ENCODE measurements at places on chromosomes 2 and 18.

DNA sequence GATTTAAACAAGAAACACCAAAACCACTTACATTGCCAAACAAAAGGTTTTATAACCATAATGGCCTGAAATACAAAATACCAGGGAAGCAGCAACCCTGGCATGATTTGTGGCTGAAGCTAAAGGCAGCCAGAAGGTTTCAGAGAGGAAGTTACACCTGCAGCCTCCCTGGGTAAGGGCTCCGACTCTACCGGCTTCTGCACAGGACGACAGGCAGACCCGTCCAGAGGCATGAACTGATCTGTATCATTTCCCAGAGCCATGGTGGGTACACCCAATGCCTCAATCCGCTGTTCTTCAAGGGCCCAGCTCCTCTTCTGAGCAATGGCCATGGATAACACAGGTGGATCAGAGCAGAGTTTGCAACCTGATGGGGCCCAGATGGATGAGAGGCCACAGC is 71.6 kb downstream of the PXDN start:
- DNase-seq: no peak

DNA sequence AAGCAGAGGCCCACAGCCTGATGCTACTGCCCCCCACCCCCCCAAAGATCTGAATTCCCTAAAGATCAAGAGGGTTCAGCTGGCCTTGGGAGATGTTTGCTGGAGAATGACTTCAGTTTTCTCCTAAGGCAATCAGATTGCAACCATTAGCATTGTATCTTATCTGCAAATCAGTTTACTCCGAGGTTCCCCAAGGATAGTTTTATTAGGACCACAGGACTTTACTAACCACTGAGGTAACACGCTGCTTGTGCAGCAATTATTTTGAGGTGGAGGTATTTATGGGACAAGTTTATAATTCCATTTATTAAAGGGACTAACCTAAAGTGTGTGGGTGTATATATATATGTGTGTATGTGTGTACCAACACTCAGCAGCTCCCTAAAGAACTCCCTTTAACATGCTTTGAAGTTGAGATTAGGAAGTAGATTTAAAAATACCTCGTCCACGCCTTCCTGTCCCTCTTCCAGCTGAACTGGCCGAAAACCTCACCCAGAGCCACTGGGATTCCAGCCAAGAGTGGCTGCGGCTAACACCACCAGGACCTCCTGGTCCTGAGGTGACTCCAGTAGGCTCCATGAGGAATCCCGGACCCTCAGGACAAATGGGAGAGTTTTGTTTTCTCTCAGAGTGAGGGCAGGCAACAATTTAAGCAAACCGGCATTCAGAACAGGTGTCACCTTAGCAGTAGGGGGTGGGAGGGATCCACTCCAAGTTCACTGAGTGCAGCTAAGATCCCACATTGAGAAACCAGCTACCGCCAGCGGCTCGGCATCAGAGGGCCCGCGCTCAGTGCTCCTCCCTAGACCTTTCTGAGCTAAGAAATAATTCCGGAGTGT is 3.0 kb upstream of the DLX1 start:
- no peak for DNase-seq

DNA sequence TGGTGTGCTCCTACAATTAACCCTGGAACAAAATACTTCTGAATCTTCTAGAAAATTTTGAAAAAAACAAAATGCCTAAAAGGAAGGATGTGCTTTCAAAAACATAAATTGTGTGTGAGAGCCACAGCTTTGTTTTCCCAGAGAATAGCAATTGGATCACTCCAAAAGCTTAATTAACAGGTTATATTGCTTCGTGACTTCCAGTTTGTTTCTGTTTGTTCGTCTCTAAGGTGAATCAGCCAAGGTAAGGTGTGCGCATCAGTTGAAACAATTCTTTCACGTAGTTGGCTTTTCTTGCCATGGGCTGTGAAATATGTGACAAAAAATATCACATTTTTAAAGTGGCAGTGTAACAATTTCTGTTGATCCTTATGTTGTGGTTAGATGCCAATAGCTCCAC is 90.3 kb upstream of the BARD1 start:
- no peak for DNase-seq

DNA sequence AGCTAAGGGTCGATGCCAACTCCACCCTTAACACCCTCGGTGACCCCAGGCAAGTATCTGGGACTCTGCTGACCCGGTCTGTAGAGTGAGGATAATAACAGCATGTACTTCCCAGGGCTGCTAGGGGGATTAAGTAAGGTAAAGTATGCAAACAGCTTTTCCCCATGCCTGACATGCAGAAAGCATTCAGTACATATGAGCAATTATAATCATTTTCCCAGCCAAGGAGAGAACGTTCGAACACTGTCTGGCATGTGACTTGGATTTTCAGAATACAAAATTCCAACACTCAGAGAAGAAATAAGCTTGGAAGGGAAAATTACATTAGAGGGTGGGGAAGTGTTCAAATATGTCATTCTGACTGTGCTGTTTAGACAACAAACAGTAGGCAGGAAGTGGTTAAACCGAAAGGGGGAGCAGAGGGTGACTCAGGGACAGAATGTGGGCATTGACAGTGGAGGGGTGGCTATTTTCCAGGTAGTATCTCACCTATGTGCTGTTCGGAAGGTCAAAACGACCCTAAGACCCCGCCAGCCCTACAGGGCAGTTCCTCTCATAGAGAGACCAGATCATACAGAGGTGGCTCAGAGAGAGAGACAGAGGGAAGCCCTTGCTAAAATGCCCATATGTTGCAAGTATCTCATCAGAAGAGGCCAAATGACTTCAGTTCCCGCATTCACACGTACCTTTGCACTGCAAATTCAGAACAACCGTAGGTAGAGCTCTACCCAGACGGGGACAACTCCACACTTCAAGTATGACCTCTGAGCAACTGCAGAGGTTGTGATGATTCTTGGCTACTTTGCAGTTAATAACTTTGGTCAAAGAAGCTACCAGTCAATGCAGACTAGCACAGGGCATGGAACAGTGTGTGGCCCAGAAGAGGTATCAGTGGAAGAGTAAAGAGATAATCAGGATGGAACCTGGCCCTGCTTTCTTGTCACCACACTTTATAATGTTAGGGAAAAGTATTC is 14.8 kb downstream of the ASPRV1 start:
- peak; percentile 79 for DNase-seq

DNA sequence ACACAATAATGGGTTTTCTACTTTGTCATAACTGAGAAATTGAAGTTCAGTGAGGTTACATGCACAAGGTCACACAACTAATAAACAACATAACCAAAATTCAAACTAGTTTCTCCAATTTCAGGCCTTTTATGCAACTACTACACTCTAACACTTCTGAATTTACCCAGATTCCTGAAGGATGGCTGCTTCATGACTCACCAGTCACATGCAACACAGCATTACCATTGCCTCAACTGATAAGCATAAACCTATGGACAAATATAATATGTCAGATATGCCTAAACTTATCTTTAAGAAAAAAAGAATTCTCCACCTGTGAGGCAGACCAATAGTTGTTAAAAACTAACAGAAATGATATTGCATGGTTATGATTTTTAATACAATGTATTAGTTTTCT is 586.5 kb upstream of the SLC8A1 start:
- no peak for DNase-seq

- DNase-seq: no peak
These were observed 52.6 kb downstream of the AGPS start for GRCh38 chr2:177445200-177445599.

- no peak for DNase-seq
These were observed 468.7 kb downstream of the PID1 start for GRCh38 chr2:228802181-228803071.

DNA sequence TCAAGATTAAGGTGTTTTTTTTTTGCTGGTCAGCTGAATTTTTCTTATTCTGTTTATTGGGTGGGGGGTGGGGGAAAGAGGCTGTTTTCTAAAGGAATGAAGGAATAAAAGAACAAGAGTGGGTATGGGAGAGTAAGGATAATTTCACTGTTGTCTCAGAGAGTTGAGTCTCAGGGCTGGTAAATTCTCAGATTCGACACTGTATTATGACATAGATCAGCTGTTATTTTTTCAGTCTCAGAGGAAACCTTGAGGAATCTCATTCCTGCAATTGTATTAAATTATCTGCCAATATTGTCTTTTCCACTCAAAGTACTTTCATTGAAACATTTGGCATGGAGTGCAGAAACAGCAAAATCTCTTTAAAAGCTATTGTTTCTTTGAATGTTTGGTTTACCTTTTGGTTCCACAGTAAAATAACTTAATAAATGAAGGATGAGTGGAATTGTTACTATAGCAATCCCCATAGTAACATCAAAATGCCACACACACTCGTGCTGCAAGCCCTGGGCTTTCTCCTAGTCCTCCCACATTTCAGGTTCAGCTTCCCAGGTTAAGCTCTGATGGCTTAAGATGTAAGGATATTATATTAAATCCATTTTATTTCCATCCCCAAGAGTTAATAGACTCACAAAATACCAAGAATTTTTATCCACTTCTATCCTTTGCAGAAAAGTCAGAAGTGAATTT is 478.7 kb upstream of the TCF4 start:
- no peak for DNase-seq

- DNase-seq: no peak
These were observed 248.8 kb downstream of the RDH14 start for GRCh38 chr2:18311420-18312195.

GRCh38 chr18:58453913-58454317 is 175.0 kb downstream of the ALPK2 start:
- no peak for DNase-seq

DNA sequence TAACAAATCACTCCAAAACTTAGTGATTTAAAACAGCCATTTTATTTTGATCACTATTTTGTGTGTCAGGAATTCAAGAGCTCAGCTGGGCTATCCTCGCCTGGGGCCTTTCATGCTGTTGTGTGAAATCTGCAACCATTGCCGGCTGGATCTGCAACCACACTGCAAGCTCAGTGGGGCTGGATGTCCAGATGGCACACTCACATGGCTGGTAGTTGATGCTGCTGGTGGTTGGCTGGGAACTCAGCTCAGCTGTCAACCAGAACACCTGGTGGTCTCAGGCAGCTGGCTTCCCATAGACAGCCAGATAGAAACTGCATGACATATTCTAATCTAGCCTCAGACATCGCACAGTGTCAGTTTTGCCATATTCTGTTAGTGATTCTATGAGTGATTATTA is 30.6 kb upstream of the AP1S3 start:
- DNase-seq: no peak

GRCh38 chr2:189821953-189822748 is 37.9 kb downstream of the PMS1 start:
- DNase-seq: no peak

DNA sequence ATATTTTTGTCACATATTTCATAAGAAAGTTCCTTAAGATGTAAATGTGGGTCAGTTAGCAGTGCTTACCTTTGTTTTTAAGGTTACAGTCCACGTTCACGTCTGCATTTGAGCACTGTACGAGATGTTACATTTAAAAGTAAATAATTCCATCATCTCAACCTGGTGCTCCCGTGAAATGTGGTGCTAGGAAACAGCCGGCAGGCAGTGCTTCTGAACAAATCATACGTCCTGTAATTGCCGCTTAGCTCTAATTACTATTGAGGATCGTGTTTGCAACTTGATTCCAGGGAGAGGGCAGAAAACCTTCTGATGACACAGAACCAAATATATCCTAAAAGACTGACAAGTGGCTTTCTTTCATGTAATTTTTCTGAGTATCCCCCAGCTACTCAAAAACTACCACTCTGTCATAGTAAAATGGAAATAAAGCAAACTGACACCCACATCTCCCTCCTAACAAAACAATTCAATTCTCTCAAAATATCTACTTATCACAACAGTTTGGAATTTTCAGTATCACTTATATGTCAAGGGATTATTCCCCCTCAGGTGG is 297.8 kb upstream of the SESTD1 start:
- DNase-seq: no peak

DNA sequence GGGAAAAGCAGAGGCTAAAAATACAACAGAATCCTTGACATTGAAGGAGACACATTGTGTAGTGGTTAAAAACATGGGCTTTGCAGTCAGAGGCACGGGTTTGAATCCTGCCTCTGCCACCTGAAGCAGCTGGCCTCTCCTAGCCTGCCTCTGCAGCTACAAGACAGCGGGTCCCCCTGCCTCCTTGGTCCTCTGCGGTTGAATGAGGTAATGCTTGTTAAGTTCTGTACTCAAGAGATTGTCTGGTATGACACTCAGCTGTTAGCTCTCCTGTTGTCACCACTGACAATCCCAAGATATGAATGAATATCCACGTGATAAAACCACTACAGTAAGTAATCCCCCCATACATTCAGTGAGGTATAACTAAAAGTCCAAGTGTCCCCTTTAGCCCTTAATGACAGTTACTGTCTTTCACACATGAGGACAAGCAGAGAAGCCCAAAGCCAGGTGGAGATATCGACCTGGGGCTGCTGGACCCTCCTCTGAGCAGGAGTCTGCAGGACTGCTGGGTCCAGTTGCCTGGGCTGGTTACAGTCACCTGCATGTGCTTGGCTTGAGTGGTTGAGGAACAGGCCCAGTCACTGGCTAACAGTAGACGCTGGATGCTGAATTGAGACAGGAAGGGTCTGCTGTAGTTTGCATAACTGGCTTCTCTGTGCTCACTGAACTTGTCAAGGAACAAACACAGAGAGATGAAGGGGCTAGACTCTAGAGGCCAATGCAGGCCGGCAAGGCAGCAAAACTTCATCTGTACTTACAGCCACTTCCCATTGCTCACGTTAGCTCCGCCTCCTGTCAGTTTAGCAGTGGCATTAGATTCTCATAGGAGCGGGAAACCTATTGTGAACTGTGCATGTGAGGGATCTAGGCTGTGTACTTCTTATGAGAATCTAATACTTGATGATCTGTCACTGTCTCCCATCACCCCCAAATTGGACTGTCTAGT is 85.5 kb downstream of the TGFA start:
- no peak for DNase-seq

DNA sequence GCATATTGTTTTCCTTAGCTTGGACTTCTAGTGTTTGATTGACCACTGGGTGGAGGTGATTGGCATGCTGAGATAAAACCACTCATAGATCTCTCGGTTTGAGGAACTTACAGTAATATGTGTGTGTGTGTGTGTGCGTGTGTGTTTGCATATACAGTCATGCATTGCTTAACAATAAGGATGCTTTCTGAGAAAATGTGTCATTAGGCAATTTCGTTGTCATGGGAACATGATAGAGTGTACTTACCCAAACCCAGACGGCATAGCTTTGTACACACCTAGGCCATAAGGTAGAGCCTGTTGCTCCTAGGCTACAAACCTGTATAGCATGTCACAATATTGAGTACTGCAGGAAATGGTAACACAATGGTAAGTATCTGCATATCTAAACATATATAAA is 167.3 kb downstream of the NYAP2 start:
- no peak for DNase-seq

DNA sequence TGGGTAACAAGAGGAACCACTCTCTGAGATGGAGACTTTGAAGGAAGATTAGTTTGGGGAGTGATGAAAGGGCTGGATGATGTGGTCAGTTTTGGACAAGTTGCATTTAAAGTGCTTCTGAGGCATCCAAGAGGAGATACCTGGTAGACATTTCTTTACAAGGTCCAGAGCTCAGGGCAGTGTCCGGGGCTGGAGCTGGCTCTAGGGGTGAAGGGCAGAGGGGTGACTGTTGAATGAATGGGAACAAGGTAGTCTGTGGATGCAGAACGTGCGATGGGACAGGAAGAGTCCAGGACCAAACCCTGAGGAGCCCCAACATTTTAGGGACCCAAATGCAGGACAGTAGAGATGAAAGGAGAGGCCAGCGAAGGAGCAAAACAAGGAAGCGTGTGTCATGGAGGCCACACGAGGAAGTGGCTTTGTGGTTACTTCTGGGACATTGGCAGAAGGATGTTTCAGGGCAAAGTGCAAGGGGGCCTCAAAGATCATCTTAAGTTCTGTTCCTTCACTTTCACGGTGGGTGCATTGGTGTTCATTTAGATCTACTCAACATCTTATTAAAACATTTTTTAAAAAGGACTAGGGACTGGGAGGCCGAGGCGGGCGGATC is 13.6 kb upstream of the GPR35 start:
- DNase-seq: no peak

- DNase-seq: no peak
These were observed 77.1 kb downstream of the MYO5B start for GRCh38 chr18:50117863-50118262.

Measured in stimulated activated effector memory CD8-positive, alpha-beta T cell treated with anti-CD3 and anti-CD28 coated beads, Interleukin-12 subunit alpha, Interleukin-12 subunit beta, amount 100 ng/mL, for 72 hours (primary cell).